ENCODE measurements at places on chromosomes 1 and 21.

- DNase-seq, result no peak
Measured at GRCh38 chr1:18948048-18948912, 8.2 kb downstream of the IFFO2 start.

GRCh38 chr1:41017141-41018017 lies 4.1 kb downstream of the SLFNL1 start:
- no peak for DNase-seq

DNA sequence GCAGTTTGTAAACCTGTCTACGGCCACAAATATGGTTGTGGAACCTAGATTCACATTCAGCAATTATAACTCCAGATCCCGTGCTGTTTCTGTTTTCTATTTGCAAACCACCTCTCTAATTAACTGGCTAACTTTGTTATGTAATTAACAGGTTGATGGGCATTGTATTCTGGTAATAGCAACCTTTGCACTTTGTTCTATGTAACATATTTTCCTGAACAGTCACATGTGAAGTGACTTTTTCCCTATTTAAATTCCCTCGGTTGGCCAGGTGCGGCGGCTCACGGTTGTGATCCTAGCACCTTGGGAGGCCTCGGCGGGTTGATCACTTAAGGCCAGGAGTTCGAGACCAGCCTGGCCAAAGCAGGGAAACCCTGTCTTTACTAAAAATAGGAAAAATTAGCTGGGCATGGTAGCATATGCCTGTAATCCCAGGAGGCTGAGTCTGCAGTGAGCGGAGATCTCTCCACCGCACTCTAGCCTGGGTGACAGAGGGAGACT lies 1.4 kb downstream of the ACADM start:
- DNase-seq, result no peak

GRCh38 chr1:2271211-2271721 lies 43.1 kb downstream of the SKI start:
- no peak for DNase-seq

DNA sequence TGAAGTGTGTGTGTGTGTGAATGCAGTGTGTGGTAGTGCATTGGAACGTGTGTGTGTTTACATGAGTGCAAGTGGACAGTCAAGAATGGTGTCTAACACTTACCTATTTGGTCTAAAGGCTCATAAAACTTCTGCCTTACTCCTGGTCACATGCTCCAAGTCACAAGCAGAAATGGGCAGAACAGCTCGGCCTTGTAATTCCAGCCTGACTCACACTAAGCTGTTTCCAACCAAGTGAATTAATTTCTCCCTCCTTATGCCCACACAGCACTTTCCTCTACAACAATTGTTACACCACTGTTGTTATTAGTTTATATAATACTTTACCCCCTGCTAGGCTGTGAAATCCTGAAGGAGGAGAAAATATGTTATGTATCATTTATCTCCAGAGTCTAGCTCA lies 43.8 kb downstream of the DDR2 start:
- no peak for DNase-seq

All from activated naive CD4-positive, alpha-beta T cell treated with anti-CD3 and anti-CD28 coated beads, Interleukin-2, amount 50 U/mL, for 72 hours (primary cell).